NCI-H524 treated with DMSO at 0.1 percent for 48 hours (cell line): ENCODE measurements at places on chromosomes 1 and 21.

- peak; percentile 39 for DNase-seq
These were observed 45.7 kb downstream of the ZC3H11B start for GRCh38 chr1:219566951-219567947.

- DNase-seq = no peak
These were observed 37.3 kb downstream of the RGL1 start for GRCh38 chr1:183841950-183842794.

- no peak for DNase-seq
These were observed 11.6 kb upstream of the POFUT2 start for GRCh38 chr21:45299026-45299863.

GRCh38 chr1:244012202-244012601, 38.9 kb upstream of the ZBTB18 start:
- DNase-seq = no peak

GRCh38 chr1:180533266-180533987, 25.3 kb upstream of the OVAAL start:
- DNase-seq = no peak

DNA sequence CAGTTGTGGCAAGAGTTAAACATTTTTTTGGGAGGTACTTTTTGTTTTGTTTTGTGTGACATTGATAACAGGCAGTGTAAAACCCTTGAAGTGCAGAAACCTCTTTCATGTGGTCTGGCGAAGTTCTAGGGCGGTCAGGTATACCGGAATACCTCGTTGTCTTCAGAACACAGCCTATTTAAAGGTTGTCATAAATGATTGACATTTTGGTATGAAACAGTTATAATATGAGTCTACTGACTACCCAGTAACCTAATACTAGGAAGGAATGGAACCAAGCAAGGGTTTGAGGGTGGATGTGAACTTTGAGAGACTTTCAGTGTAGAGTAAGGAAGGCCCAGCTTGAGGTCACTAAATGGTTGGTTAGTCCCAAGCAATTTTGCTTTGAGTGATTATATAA, 40.5 kb downstream of the PATJ start:
- DNase-seq = no peak

- peak; percentile 45 for DNase-seq
These were observed 165.9 kb downstream of the ADGRL4 start for GRCh38 chr1:78840453-78841271.

GRCh38 chr21:44071359-44072104, 35.7 kb upstream of the PWP2 start:
- DNase-seq = no peak

DNA sequence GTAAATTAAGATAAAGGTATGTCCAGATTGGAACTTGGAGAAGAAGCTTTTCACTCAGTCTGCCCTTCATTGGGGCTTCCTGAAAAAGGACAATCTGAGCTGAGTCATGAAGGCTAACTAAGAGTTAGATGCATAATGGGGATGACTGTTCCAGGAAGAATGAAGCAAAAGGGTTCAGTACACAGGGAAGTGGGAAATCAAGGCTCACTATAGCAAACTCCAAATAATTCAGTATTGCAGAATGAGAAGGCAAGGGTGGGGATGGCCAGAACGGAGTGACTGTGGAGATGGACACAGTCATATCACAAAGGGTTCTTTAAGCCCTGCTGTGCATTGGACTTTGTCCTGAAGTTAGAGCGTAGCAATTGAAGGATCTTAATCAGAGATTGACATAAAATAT, 158.3 kb downstream of the FGGY start:
- no peak for DNase-seq

DNA sequence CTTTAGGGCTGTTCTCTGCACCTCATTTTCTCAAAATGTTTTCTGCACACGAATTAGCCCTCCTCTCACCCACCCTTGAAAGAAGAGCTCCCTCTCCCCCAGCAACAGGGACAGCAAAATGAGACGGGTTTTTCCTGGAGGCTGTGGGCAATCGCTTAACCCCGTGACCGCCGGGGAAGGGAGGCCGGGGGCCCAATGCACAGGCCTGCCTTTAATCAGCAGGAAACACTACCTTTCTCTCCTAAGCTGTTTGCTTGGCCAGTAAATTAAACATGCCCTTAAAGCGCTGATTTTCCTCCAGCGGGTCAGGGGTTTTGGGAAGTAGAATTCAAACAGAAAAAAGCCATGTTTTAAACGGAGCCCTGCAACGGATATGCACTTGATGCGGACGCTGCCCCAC, 114.4 kb downstream of the PRDM16 start:
- no peak for DNase-seq

DNA sequence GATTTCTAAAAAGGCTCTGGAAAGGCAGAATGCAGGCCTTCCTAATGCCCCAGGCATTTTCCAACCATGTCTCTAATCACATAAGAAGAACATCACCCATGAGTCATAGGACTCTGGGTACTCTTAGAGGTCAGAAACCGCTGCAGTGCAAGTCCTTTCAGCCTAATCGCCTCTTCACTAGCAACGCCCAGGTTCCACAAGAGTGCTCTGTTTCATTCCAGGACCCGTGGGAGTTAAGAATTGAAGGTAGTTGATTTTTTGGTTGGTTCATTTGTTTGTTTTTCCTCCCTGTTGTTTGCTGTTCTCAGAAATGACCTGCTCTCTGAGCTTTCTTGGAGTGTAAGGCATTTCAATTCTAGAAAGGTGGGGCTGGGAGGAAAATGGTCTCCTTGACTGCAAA, 123.2 kb downstream of the NR5A2 start:
- no peak for DNase-seq

DNA sequence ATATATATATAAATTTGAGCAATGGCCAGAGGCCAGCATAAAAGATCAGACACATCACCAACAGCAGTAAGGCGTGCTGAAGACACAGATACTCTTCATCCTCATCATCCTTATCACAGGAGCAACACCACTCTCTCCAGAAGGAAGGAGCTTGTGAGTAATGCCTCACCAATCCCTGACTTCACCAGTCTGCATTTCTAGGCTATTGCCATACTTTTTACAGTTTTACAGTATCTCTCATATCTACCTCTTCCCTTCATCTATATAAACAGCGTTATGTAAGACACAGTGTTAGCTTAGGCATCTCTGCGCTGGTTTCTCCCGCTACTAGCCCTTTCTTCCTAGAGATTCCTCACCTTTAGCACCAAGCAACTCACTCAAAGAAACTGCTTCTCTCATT, 2.4 kb upstream of the ABL2 start:
- DNase-seq = no peak

DNA sequence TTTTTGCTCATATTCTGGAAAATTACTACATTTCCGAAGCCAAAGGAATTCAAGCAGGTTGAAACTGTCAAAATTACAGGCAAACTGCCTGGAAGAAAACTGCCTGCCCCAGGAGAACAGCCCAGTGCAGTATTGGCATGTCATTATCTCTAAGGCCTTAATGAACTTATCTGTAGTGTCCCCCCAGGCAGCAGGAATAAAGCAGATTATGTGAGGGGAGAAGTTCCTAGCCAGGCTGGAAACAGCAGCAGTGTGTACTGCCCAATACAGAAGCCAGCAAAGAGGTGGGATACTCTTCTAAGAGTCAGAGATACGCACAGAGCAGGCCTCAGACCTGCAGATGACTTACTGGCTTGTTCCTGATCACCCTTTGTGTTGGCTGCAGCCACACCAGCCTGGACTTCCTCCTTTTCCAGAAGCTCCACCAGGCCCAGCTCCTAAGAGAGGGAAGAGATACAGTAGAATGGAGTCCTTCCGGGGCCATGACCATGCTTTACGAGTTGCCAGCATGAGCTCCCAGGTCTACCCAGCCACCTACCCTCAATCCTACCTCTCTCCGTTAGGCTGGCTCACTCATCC, 11.7 kb downstream of the IQGAP3 start:
- DNase-seq = no peak

- DNase-seq = no peak
These were observed 14.7 kb downstream of the PKN2 start for GRCh38 chr1:88698764-88699163.
